ENCODE measurements at places on chromosomes 3 and 15. TPM values are rescaled to one million over a fixed set of nuclear protein-coding genes. Genes with fewer than 3 reads are reported as not detected.

DNA sequence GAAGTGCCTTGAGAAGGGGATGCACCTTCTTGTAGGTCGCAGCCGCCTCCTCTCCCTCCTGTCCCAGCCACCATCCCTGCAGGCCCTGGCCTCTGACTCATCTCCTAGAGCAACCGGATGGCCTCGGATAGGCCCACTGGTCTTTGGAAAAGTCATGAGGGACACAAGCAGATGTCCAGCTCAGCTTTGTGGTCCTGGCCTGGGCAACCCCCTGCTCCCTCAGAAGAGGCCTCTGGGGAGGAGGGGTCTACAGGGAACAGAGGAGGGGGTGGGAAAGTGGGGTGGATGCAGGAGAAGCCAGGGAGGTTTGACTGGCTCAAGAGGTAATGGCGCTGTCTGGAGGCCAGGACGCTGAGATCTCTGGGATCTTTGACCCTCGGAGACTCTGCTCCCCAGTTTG is 259.2 kb upstream of the TLE3 start:
- DNase-seq, result no peak

GRCh38 chr3:83877910-83878309 is 1080.9 kb upstream of the CADM2 start:
- DNase-seq, result no peak

GRCh38 chr15:39595338-39596221 is 14.7 kb downstream of the THBS1 start:
- DNase-seq, result no peak

- no peak for DNase-seq
Measured at GRCh38 chr15:27124287-27124871, 153.4 kb downstream of the GABRG3 start.

Gene RTP1
- total RNA-seq, result not detected

Measured in sigmoid colon (tissue), 7 donors.